Esophagus squamous epithelium (tissue), 5 donors: ENCODE measurements at places on chromosomes 16 and 17.

DNA sequence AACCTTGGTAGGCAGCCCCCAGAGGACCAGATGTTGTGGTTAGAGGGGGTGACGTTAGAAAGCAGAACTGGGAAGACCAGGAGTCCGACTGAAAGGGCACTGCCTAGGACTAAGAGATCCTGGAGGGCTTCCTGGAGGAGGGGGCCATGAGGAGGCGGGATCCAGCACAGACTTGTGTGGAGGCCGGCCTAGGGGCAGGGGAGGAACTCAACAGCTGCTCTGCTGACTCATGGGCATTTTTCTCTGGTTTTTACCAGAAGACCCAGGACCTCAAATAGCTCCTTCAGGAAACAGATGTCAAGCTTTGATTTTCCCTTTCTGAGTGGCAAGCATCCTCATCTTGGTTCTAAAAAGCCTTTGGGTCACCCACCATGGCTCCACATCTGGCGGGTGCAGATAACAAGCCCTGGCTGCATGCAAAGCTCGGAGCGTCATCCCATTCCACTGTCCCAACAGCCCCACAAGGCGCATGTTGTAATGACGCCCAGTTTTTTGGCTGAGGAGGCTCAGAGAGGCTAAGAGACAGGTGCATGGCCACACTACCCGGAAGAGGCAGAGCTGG, 29.0 kb downstream of the IL21R start:
- no peak for DNase-seq

DNA sequence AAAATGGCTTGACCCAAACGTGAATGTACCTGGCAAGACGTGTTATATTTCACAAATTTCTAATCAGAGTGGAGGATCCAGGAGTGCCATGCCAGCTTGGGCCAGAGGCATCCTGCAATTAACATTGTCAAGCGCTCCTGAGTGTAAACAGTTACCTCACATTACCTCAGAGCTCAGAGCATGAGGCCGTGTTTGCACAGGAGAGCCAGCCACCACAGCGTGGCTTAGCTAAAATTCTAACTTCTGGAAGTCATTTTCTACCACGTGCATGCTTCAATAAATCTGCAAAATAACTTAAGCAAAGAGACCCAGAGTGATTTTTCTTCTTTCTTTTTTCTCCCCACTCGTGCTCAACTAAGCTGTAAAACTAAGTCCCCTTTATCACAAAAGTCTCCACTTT, 769.0 kb downstream of the KCNJ2 start:
- DNase-seq = no peak

GRCh38 chr17:62704381-62704971, 77.0 kb downstream of the MRC2 start:
- no peak for DNase-seq

DNA sequence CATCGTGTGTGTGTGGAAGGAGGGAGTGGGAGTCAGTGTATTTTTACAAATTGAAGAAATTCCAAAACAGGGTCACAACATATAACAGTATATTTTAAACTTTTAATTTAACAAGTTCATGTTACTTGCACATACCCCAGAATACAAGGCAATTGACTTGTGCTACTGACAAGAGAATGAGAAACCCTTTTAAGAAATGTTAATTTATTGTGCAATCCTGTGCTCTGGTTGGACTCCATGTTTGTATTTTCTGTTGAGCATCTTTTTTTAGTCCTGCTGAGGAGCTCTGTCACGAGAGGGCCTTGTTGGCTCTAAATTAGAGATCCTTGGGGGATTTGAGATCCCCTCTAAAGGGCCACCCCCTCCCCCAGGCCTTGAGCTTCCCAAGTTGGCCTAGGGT, 1.1 kb upstream of the EMP2 start:
- no peak for DNase-seq

DNA sequence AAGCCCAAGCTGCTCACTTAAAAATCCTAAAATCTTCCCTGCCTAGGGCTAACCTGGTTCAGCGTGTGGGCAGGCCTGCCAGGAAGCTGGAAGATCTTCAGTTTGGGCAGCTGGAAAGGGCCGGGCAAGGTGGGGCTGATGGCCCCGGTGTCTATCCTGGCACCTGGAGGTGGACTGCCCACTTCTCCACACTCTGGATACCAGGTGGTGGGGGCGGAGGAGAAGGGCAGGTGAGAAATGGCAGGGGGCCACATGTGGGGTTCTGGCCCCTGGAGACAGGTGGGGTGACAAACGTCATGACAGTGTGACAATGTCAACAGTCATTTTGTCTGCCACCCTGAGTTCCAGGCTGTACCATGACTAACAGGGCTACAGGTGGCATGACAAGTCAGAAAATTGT, 78.5 kb upstream of the C16orf82 start:
- DNase-seq = no peak

- no peak for DNase-seq
Observed at GRCh38 chr17:35900280-35900679, 20.1 kb upstream of the CCL5 start.
